Stimulated activated CD8-positive, alpha-beta memory T cell treated with anti-CD3 and anti-CD28 coated beads, Interleukin-15, amount 100 ng/mL, for 1 hour (primary cell): ENCODE measurements at places on chromosomes 3 and 15.

DNA sequence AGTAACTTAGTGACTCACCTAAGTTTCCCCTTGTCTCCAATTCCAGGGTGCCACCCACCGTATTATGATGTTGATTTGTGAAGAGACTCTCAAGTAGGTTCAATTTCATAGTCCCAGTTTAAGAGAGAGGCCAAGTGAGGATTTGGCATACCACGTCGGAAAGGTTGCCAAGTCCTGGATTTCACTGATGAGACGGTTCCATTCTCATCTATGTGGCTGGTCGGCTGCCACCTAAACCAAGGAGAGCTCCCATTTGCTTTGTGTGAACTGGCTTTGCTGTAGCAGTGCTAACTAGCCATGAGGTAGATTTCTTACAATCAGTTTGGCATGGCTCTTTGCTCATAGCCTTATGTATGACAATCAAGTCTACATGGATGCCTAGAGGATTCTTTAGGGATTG is 653.6 kb downstream of the NLGN1 start:
- no peak for DNase-seq

GRCh38 chr3:132709761-132710160 is 12.4 kb downstream of the NPHP3 start:
- no peak for DNase-seq

- DNase-seq: no peak
Observed at GRCh38 chr3:186653984-186654383, 11.8 kb upstream of the HRG start.

DNA sequence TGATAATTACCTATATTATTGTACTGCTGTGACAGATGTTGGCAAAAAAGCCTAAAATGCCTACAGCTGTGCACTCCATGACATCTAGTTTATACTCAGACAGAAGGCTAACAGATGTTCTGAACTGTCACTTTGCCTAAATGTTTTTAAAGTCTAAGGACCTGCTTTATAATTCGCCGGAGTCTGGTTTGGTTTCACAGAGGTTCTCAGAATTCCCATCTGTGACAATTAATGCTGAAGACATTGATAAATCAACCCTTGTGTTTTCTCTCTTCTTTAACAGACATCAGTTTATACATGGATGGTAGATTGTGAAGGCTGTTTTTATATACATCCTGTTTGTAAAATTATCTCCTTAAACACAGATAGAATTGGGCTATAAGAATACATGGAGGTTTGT is 19.8 kb upstream of the SOX2 start:
- no peak for DNase-seq

GRCh38 chr3:141412087-141412935 is 44.0 kb downstream of the ZBTB38 start:
- no peak for DNase-seq

DNA sequence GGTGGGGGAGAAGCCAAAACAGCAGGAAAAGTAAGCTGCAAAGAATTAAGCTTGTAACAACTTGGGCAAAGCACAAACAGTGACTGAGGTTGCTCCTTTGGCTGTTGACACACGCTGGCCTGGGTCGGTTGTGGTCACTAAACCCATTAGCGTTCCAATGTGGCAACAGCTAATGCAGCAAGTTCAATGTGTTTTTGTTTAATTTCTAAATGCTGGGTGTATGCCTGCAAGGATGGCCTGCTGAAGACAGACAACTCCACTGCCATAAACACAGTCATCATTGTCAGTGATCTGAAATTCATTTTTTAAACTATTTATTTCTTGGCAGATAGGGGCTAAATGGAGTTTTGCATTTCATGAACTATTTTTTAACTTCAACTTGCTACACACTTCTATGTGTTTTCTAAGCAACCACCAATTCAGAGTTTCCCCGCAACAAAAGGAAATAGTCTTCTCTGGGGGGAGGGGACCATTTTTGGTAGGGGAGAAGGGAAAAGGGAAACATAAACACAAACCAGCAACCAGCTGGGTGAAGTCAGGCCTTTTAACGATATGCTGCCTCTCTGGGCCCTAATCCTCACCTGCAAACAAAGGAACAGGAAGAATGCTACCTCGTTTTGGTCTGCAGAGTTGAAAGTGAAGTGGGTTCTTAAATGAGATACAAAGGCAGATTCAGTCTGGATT is 34.8 kb upstream of the WNT5A start:
- DNase-seq: no peak

GRCh38 chr15:81336568-81336967 is 12.6 kb upstream of the STARD5 start:
- peak; percentile 9 for DNase-seq

- DNase-seq: no peak
Observed at GRCh38 chr15:83012636-83013035, 1.2 kb upstream of the C15orf40 start.

- DNase-seq: no peak
Observed at GRCh38 chr15:64503640-64504039, 43.3 kb downstream of the ZNF609 start.

- DNase-seq: no peak
Observed at GRCh38 chr3:183252973-183253527, at the start of gene B3GNT5. Gene B3GNT5, plus strand, starts transcription at chr3:183253253. Its CDS starts 16,546 bp downstream, at chr3:183269799.

- DNase-seq: no peak
Observed at GRCh38 chr3:61796088-61796680, 234.8 kb downstream of the PTPRG start.

DNA sequence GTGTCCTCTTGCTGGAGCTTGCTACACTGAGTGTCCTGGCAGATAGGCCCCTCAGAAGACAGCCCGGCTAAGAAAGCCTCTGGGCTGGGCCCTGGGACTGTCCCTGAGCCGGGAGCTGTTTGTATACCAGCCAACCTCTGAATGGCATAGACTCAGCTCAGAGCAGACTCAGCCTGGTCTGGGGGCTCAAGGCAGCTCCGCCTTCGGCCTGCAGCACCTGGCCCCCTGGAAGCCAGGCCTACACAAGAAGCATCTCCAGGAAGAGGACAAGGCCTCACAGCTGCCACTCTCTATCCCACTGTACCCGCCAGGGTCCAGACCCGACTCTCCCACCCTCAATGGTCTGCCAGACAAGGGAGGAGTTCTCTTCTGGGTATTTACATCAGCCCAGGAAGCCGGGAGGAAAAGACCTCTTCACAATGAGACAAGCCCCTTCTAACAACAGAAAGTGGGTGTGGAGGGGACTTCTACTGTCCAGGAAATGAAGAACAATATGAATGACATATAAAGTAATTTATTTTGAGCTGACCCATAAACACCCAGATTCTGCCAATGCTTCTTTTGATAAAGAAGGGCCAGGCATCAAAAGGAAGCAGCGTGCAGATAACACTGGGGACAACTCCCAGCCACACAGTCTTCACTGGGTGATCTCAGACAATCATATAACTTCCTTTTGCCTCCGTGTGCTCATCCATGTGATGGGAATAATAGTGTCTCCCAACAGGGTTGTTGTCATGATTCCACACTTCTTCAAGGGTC is 110.2 kb downstream of the TPRA1 start:
- DNase-seq: no peak

- DNase-seq: no peak
Observed at GRCh38 chr15:38049891-38050290, 115.5 kb downstream of the TMCO5A start.

DNA sequence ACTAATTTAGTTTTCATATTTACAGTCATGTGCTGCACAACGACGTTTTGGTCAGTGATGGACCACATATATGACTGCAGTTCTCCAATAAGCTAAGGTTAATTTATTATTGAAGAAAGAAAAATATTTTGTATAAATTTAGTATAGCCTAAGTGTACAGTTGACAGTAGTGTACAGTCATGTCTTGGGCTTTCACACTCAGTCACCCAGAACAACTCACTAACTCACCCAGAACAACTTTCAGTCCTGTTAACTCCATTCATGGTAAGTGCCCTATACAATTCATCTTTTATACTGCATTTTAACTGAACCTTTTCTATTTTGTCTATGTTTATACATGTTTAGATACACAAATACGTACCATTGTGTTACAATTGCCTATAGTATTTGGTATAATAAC is 3.8 kb upstream of the GABRR3 start:
- no peak for DNase-seq

DNA sequence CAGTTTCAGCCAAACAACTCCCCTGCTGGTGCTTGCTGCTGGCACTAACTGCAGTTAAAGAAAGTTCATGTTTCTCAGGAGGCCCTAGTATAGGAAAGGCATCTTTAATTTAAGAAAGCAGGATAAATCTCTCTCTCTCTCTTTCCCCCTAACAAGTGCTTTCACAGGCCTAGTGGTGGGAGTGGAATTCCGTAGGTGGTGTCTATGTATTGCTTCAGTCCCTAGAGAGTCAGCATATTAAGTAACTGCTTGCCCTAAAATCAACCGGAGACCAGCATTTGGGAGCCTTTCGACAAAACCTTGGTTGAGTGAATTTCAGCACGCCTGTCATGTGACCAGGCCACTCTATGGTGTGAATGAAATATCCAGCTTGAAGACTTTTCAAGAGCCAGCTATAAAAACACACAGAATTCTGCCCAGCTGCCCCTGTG is 169.2 kb upstream of the TGFBR2 start:
- DNase-seq: no peak

- DNase-seq: no peak
Observed at GRCh38 chr3:113249111-113249510, 37.8 kb downstream of the BOC start.

- DNase-seq: no peak
Observed at GRCh38 chr3:187983484-187984124, 170.4 kb upstream of the LPP start.

DNA sequence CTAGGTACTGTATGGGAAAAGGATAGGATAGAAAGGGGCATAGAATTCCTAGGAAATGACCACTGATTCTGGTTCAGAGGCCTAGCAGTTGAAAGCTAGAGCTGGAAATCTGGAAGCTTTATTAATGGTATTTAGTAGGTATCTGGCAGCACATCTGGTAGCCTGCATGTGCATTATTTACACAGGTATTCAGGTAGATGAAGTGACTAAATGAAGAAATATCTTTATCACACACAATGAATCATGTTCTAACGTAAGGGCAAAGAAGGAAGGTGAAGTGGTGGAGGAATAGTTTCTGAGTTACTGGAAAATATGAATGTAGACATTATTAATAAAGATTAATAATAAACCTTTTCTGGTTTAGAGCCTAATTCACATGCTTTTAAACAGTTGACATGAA is 119.9 kb downstream of the MBNL1 start:
- DNase-seq: no peak

- no peak for DNase-seq
Observed at GRCh38 chr15:80906159-80906766, 83.4 kb downstream of the MESD start.

DNA sequence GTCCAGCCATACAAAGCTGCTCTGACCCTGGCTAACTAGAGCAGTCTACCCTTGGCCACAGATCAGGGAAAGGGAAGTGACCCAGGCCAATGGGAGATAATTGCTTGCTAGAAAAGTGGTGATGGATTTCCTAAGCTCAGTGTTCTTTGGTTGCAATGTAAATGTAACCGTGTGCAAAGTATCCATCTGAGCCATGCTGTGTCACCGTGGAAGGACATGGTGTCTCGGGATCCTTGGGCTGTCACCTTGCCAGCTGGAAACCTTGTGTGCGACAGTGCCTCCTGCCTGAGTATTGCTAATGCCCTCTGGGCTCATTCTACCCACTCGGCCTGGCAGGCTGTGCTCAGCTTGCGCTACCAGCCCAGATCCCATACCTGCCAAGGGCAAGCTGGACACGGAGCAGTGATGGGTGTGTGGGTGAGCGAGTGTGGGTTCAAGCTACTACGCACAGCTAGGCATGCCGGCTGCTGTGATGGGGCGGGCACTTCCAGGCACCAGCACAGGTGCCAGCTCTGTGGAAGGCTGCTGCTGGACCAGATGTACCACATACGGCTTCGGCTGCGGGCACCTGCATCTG is 10.7 kb upstream of the SIAH2 start:
- no peak for DNase-seq

DNA sequence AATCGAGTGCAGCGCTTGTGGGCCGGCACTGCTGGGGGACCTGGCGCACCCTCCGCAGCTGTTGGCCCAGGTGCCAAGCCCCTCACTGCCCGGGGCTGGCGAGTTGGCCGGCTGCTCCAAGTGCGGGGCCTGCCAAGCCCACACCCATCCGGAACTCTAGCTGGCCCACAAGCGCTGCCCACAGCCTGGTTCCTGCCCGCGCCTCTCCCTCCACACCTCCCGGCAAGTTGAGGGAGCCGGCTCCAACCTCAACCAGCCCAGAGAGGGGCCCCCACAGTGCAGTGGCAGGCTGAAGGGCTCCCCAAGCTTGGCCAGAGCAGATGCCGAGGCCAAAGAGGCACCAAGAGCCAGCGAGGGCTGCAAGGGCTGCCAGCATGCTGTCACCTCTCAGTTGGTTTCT is 73.4 kb downstream of the PLXNA1 start:
- DNase-seq: no peak

- no peak for DNase-seq
Observed at GRCh38 chr3:172043233-172043632, 3.9 kb downstream of the FNDC3B start.

DNA sequence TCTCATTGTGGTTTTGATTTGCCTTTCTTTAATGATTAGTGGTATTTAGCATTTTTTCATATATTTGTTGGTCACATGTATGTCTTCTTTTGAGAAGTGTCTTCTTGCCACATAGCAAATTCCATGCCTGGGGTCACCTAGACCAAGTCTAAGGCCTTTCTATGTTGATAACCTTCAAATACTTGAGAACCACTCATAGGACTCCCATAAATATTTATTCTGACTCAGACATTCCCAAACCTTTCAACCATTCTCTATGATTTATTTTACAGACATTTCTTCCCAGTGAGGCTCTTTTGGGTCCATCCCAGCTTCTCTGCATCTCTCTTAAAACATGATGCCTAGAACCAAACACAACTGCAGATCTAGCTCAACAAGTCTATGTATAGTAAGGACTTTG is 69.2 kb downstream of the ATP8B4 start:
- no peak for DNase-seq
